Activated naive CD8-positive, alpha-beta T cell treated with anti-CD3 and anti-CD28 coated beads for 36 hours (primary cell): ENCODE measurements at places on chromosomes 3 and 15.

DNA sequence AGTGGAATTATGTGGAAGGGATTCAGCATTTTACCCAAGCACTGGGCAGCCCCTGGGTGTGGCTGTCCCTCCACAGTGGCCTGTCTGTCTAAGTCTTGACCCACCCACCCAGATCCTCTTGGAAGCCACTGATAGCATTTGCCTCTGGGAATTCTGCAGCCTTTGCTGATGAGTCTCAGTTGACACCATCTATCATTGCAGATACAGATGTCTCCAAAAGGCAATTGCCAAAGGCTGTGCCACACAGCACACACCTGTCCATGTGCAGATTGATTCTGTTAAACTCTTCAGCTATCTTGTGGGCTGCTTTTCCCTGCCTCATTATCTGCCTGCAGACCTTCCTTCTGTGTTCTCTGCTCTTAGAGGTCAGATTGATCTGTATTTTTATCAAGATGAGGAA is 18.1 kb downstream of the CX3CR1 start:
- DNase-seq: no peak

DNA sequence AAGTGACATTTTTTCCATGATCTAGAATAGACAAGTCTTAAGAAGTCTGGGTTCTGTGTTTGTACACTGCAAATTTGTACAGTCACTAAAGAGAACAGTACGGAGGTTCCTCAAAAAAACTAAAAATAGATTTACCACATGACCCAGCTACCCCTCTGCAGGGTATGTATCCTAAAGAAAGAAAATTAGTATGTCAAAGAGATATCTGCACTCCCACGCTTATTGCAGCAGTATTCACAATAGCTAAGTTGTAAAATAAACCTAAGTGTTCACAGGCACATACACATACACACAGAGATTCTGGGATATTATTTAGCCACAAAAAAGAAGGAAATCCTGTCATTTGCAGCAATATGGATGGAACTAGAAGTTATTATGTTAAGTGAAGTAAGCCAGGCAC is 120.4 kb downstream of the ZIC1 start:
- no peak for DNase-seq

DNA sequence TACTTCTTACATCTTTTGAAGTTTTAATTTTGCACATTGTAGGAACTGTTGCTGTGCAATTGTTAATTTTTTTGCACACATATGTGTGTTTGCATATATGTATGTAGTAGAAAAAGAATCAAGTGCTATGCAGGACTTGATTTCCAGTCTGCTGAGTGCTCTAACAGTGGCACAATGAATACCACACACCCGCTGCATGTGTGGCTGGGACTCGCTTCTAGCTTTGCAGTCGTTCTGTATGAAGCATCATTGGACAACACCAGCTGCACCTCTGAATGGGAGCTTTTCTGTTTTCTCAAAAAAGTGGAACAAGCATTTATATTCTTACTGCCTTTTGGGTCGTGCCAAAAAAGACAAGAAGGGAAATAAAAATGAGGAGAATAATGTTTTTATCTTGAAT is 564.7 kb downstream of the FOXP1 start:
- DNase-seq: no peak

GRCh38 chr3:108301695-108302404 is 5.5 kb downstream of the HHLA2 start:
- peak; percentile 27 for DNase-seq

DNA sequence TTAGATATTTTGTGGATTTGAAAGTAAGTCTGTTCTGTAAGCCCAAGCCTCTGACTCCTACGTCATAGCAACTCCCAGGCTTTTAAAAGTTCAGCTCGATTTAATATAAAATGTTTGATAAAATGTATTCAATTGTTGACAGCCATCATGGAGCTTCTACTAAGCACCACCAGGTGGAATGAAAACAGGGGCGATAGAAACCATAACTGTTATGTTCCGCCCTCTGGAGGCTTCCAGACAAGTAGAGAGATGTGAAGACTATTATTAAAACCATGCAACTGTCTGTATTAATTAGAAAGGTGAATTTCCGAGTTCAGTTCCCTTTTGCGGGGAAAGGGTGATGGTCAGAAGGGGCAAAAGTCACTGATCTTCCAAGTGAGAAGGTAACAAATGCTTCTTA is 292.2 kb downstream of the NR2F2 start:
- no peak for DNase-seq

DNA sequence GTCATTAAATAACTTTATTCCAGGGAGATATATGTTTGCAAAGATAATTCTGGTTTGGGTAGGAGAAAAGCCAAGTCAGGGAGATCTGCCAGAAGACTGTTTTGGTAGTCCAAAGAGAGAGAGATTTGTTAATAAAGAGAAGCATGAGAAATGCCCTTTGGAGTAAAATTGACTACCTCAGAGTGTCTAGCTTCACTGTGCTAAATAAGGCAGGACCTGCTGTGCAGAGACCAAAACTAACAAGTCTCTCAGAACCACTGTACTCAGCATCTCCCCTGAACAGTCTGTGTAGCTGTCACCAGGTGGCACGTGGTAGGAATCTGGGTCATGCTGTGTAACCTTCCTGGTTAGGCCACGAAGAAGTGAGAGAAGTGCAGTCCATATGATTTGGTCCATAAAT is 31.6 kb upstream of the SLC35G2 start:
- DNase-seq: peak; percentile 9

DNA sequence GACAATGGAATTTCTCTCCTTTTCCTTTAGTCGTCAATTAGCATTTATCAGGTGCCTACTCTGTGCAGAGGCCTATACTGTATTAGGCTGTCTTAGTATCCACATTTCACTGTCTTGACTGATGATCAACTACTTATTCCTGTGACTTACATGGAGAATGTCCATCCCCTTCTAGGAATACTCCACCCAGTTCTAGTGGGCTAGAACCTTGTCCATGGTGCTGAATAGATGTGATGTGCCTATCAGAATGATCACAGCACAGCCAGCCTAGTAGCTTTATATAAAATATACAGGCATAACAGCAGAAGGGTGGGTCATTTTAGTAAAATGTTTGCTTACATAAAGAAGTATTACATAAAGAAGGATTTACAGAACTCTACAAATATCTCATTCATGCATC is 621.4 kb downstream of the PDCD6IP start:
- DNase-seq: no peak

GRCh38 chr3:178382449-178383061 is 153.7 kb upstream of the KCNMB2 start:
- DNase-seq: no peak

DNA sequence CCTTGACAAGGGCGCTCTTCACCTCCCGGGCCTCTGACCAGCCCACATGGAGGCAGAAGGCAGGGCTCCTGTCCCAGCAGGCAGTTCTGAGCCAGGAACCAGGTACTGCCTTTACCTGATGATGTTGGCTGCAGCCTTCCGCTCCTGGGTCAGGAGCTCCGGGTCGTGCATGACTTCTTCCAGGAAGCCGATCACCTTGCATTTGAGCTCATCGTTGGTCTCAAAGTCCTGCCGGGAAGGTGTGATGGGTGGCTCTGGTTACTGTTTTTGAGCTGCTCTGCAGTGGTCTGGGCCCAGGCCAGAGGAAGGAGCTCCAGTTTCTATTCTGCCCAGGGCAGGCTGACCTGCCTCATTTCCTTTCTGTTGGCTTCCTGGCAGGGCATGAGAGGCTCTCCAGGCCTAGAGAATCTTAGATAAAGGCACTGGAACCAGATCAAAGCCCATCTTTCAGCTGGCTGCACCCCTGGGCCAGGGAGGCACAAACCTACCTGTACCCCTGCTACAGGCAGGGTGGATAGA is 53.2 kb upstream of the CTSH start:
- DNase-seq: no peak

GRCh38 chr3:138042043-138042442 is 32.1 kb downstream of the CLDN18 start:
- DNase-seq: no peak

- no peak for DNase-seq
Measured at GRCh38 chr3:14691239-14691638, 16.3 kb downstream of the C3orf20 start.

DNA sequence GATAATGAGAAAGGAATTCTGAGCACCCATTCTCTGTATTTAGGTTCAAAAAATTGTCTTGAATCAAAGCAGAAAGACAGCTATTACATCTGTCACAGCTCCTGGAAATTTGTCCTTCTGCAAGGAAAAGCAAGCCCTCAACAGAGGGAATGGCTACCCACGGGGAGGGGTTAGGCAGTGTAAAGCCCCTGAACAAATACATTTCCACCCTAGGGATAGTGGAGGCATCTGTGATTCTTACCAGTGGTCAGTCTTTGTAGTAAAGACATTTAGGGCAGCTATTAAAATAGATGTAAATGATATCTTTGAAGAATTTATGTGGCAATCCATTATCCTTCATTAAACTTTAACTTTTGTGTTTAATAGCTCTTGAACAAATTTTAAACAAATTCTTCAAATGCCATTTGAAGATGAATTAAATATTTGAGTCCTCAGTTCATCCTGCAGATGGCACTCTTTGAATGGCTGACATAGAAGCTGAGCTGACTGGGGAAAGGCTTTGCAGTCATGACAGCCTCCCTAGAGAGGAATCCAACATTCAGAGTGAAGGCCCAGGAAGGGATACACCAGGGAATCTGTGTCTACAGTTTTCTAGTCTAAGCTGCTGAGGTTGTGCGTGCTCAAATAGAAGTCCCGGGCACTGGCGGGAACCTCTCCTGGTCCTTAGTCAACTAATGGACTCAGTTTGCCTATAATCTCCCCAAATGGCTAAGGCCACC is 359.7 kb upstream of the ROPN1 start:
- no peak for DNase-seq

- DNase-seq: no peak
Measured at GRCh38 chr15:51310064-51310463, 28.3 kb downstream of the CYP19A1 start.

GRCh38 chr3:33001889-33002288 is 50.4 kb downstream of the CCR4 start:
- DNase-seq: peak; percentile 42

DNA sequence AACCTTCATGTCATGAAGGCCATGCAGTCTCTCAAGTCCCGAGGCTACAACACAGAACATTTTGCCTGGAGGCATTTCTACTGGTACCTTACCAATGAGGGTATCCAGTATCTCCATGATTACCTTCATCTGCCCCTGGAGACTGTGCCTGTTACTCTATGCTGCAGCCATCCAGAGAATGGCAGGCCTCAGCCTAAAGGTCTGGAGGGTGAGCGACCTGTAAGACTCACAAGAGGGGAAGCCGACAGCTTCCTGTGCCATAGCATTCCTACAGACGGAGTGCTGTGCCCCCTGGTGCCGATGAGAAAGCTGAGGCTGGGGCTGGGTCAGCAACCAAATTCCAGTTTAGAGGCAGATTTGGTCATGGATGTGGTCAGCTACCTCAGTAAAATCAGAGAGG is 51.3 kb upstream of the CADPS start:
- DNase-seq: no peak

DNA sequence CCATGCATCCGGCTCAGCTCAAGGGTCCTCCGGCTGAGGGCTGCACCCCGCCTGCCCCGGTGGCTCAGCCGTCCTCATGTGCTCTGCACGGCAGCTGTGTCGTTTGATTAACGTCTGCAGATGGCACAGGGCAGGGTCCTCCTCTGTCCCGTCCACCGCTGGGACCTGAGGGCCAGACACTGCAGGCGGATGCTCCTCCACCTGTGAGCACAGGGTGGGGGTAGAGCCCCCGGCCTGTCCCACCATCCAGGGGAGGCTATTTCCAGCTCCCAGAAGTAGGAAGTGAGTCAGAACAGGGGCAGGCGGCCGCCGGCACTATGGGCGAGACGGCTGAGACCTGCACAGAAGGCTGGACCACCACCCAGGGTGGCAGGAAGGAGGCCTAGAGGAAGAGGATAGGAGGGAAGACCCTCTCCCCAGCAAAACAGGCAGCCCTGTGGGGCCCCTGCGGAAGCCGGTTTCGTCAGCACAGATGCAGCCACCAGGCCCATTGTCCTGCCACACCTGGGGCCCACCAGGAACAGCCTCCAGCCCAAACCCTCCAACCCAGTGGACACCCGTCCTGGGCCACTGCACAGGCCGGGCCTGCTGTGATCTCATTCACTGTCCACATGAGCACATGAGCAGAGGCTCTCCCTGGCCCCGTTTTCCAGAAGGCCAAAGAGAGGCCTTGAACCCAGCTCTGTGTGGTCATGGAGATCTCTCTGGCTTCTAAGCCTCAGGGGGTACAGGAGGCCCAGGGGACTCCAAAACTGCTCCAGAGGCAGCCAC is 12.6 kb upstream of the PLXND1 start:
- DNase-seq: no peak

GRCh38 chr15:38068626-38069391 is 134.4 kb downstream of the TMCO5A start:
- DNase-seq: peak; percentile 59

DNA sequence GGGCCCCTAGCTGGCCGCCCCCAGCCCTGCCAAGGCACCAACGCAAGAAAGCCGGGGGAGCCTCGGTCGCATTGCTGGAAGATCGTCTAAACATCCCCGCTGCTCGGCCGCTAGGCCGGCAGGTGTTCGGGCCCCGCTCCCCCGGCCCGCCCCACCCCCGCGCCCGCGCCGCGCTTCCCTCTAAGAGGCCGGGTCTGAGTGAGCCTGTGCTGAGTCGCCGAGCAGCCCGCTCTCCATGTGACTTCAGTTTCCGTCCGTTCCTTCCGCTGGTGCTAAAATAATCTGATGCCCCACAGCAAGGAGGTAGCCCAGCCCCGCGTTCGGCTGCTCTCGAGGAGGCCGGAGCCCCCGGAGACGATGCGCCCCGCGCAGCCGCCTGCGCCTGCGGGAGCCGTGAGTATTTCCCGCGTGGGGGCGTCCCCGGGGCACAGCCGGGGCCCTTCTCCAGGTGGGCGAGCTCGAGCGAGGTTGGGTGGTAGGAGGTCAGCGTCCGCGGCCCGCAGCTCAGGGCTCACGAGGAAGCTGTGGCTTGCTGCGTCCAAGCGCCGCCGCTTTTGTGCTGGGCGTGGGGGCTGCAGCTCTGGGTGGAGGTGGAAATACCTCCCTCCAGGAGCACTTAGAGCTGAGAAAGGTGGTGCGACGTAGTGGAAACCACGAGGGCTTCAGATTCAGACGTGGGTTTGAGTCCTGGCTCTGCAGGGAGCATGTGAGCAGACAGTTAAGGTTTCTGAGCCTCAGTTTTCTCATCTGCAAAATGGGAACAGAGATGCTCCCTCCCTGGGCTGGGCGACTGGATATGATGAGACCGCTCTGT is at the start of gene NRROS:
Gene NRROS (plus strand): TSS at position 212 of the 814 bp plus-strand sequence. CDS start 14,846 bp downstream, outside the sequence.
- DNase-seq: peak; percentile 73

GRCh38 chr3:146339349-146339748 is 88.4 kb upstream of the PLSCR4 start:
- no peak for DNase-seq

- peak; percentile 18 for DNase-seq
Measured at GRCh38 chr3:4776980-4777581, 202.2 kb upstream of the BHLHE40 start.

DNA sequence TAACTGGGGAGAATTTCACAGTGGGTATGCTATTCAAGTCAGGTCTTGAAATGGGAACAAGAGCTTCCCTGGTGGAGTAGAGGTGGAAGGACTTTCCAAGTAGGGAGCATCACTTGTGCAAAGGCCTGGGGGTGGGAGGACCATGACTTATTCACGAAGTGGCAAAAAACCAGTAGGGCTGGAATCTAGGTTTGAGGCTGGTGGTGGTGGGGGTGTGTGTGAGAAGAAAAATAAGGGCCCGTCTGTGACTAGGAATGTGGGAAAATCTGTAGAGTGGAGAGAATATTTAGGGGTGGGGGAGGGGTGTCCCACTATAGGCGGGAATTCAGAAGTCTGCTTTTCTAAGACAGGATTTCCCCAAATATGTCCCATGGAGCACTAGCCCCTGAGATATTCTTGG is 271.9 kb upstream of the TBL1XR1 start:
- DNase-seq: no peak
